Lung microvascular endothelial cell (primary cell): ENCODE measurements at places on chromosomes 11 and 22.

DNA sequence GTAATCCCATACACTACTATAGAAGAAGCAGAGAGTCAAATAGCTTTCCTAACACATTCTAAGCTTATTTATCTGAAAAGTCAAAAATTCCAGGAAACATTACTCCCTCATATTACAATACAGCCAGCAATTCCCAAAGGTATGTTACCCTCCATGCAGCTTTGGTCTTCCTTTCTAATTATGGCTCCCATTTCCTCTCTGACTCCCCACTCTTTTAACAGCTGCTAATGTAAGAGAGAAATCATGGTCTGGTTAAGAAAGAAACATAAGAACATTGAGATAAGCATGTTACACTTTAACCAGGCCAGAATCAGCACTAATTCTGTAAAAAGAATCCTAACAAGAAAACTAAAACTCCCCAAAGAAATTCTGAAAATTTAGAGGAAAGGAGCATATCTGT, 6.8 kb downstream of the PPP2R1B start:
- no peak for DNase-seq

- DNase-seq: no peak
Observed at GRCh38 chr11:37525336-37525735, 927.3 kb upstream of the RAG2 start.

GRCh38 chr22:32676191-32676590, 125.3 kb upstream of the TIMP3 start:
- DNase-seq: no peak

DNA sequence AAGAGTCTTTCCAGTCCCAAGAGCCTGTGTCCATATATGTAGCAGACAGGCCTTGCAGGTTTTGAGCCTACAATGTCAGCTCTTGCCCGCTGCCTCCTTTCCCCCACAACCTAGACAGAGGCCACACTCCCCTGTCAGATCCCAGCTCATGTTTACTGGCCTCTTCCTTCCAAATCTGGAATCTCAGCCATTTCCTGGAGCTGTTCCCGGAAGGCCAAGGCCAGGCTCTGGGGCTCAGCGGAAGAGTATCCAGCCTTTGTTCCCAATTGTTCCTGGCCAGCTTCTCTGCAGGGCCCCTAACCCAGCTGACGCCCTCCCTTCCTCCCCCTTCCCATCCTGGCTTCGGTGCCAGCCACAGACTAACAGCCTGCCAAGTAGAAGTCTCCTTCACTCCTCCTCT, 1.0 kb upstream of the ROBO4 start:
- peak; percentile 89 for DNase-seq

GRCh38 chr11:121071846-121072450, 29.1 kb upstream of the TECTA start:
- no peak for DNase-seq

DNA sequence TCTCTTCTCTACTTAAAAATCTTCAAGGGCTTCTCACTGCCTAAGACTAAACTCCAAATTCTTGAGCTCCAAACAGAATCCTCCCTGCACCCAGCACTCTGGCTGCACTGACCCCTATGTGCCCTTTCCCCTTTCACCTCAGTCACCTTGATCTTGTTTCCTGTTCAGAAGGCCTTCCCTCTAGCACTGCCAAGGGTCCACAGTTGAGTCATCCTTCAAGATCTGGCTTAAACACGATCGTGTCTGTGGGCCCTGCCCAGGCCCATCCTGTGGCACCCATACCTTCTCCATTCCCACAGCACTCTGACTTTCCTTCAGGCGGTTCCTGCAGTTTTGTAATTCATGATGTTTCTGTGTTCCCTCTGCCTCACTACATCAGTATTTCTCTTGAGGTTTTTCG, 129.2 kb downstream of the ARL14EP start:
- no peak for DNase-seq
